ENCODE measurements at places on chromosomes 13 and 19.

DNA sequence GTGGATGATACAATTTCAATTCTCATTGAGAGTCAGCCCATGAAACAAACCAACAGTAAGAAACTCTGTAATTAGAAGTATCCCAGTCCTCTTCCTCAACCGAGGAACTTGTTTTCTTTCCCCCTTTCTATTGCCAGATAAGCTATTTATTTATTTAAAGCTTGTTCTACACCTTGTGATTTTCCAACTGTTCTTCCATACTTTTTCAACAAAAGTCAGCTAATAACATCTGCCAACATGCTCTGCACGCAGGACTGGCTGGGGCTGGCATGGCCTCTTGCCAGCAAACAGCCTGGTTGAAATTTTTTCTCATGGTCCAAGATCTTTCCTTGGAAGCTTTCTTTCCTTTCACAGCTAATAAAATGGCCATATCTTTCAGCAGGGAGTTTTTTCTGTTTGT, 2.9 kb upstream of the IRS2 start:
- DNase-seq = no peak

- no peak for DNase-seq
Measured at GRCh38 chr13:48158915-48159314, 64.0 kb upstream of the MED4 start.

DNA sequence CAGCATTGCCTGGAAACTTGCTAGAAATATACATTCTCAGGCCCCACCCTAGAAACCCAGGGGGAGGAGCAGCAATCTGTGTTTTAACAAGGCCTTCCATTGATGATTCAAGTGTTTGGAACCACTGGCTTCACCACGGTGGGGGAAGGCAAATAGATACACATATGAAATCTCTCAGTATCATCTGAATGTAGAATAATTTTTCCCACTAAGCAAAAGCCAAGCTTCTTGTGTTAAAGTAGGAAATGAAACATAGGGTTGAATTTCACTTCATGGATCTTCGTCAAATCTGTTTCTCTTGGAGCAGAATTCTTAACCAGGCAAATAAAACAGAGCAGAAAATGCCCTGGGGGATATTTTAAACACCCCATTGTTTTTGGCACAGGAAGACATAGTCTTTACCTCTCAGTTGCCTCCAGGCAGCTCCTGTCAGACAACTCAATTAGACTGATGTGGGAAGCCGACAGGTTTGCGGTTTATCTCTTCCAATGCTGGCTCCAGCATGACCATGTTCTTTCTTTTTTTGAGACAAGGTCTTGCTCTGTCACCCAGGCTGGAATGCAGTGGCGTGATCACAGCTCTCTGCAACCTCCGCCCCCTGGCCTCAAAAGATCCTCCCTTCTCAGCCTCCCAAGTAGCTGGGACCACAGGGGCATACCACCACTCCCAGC, 213.0 kb downstream of the FOXO1 start:
- DNase-seq = no peak

GRCh38 chr19:15107061-15108010, at the start of gene SYDE1:
TSS of gene SYDE1 (plus strand) at chr19:15107401. CDS start at chr19:15107434, 33 bp downstream.
- no peak for DNase-seq

DNA sequence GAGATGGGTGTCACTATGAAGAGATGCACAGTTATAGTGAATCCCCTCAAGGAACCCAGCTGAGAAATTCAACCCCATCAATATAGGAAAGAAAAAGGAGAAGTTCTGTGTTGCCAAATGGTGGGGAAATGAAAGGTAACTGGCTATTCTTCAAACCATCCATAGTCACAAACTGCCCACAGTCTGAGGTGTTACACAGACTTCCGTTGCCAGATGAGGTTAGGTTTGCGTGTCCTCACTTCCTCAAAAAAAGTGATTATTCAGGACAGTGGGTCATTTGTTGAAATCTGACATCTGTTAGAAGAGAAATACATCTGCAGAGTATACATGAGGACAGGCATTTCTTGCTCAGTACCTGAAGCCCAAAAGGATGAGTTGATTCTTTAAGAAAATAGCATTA, 9.0 kb downstream of the SIGLEC5 start:
- DNase-seq = no peak

Data from stimulated activated CD8-positive, alpha-beta memory T cell treated with anti-CD3 and anti-CD28 coated beads, Interleukin-4, amount 100 ng/mL, for 4 hours (primary cell).